Activated T-helper 2 cell treated with anti-CD3 and anti-CD28 coated beads, Interferon-gamma antibody, Interleukin-2, Interleukin-4, amounts not matched to agents 10 μg/mL and 5 μg/mL and 100 μg/mL, durations not matched to agents 14 hours and 24 hours and 36 hours (primary cell): ENCODE measurements at places on chromosomes 3 and 15. TPM values are rescaled to one million over a fixed set of nuclear protein-coding genes. Genes with fewer than 3 reads are reported as not detected.

GRCh38 chr15:33503681-33504080 lies 192.9 kb downstream of the RYR3 start:
- DNase-seq = no peak

GRCh38 chr15:101366853-101367252 lies 71.8 kb upstream of the SNRPA1 start:
- DNase-seq = no peak

GRCh38 chr3:129749692-129750091 lies 143.2 kb upstream of the PLXND1 start:
- DNase-seq = no peak

- DNase-seq = no peak
These were observed 187.6 kb upstream of the AGTR1 start for GRCh38 chr3:148510116-148510515.

CIAO2A gene
- 76.1 and 78.3 TPM in 2 replicates for total RNA-seq

PTH1R gene
- total RNA-seq = not detected in 2 replicates

VIPR1 gene
- 0.51 and 0.52 TPM in 2 replicates for total RNA-seq
